ENCODE measurements at places on chromosomes 5 and 9.

- DNase-seq = no peak
Measured at GRCh38 chr9:111030492-111030891, 7.8 kb downstream of the LPAR1 start.

DNA sequence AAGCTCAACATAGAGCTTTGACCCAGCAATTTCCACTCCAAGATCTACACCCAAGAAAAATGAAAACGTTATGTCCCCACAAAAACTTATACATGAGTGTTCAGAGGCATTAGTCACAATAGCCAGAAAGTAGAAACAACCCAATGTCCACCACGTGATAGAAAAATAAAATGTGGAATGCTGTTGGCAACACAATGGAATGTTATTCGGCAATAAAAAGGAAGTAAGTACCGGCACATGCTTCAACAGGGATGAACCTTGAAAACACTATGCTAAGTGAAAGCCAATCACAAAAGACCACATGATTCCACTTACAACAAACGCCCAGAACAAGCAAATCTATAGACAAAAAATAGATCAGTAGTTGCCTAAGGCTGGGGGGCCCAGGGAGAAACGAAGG is 6.0 kb downstream of the UBQLN1 start:
- no peak for DNase-seq

GRCh38 chr9:126872516-126872915 is 12.1 kb downstream of the ZBTB34 start:
- DNase-seq = no peak

- DNase-seq = no peak
Measured at GRCh38 chr9:104876587-104876986, 51.4 kb downstream of the ABCA1 start.

DNA sequence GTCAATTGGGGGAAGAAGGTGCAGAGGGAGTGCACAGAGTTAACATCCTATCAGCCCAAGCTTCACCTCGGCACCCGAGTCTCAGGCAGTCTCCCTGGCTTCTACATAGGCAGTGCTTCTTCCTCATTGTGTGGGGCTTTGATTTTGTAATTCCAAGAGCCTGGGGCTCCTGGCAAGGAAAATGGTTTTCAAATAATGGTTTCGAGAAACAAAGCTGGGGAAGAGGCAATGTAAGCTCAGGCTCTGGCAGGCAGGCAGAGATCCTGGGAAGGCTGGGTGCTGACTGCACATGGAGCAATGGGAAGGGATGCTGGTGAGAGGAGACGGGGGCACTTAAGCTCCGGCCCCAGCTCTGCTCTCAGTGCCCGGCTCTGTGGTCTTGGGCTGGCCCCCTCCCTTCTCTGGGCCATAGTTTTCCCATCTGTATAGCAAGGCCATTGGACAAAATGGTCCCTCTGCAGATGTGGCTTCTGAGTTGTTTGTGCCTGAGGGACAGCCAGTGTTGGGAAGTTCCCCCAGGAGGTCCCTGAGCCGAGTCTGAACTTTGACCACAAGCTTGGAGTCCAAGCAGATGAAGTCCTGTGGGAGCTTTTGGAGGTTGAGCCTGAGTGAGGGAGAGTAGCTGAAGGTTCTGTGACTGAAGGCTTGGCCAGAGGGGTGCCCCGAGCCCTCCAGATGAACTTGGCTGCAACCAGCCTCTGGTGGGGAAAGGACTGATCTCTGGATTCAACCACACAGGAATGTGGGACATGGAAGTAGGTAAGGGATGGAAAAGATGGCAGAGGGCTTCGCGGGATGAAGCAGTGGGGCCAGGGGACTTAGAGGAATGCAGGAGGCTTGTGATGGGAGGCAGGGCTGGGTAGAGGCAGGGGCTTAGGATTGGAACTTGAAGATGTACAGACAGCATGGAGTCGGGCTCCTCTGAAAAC is 28.5 kb upstream of the IL17B start:
- DNase-seq = no peak

DNA sequence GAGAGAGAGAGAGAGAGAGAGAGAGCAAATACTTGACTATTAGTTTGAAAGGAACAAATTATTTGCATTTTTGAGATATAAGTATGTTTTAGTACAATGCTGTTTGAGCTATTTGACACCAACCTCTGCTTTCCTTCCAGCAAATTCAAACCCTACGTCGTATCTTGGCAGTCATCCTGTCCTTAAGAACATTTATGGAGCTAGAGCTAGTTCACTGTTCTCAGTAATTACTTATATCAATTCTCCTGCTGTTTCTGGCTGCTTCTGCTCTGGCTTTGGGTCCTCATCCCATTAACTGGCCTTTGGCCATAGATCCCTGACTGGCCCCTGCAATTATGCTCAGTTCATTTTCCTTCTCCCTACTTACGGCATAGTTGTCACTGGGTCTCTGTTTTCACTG is 19.9 kb upstream of the ERAP2 start:
- no peak for DNase-seq

DNA sequence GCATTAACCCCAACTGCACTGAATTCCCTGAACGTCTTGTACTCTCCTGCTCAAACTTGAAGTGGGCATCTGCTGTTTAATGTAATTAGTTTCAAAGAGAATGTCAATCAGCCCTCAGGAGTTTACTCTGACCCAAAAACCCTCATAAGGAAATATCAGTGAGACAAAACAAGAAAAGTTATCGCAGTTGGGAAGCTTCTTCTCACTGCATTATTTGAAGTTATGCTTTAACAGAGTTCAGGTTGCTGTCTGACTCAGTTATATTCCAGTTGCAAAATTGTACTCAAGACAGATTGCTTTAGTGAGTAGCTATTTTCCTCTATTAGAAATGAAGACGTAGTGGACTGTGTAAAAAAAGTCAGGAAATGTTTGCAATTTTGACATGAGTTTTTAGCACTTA is 52.1 kb downstream of the PPIC start:
- DNase-seq = no peak

- no peak for DNase-seq
Measured at GRCh38 chr5:142864290-142865260, 94.4 kb downstream of the ARHGAP26 start.

GRCh38 chr9:81776390-81776789 is 87.0 kb upstream of the TLE1 start:
- peak; percentile 85 for DNase-seq

DNA sequence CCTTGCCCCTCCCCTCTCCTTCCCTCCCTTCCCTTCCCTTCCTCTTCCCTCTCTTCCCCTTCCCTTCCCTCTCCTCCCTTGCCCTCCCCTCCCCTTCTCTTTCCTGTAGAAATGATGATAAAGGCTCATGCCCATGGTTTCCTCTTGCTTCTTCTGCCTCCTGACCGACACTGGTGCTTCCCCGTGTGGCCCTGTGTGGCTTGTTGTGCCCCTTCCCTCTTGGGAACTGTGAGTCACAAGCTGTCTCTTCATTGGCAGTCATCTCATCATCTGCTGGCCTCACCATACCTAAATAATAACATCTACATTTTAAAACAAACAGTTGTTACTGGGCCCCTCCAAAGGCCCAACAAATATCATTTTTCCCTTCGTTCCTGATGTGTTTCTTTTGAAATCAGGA is 11.7 kb upstream of the CARNMT1 start:
- no peak for DNase-seq

GRCh38 chr9:131679261-131680020 is 60.4 kb downstream of the RAPGEF1 start:
- DNase-seq = no peak

DNA sequence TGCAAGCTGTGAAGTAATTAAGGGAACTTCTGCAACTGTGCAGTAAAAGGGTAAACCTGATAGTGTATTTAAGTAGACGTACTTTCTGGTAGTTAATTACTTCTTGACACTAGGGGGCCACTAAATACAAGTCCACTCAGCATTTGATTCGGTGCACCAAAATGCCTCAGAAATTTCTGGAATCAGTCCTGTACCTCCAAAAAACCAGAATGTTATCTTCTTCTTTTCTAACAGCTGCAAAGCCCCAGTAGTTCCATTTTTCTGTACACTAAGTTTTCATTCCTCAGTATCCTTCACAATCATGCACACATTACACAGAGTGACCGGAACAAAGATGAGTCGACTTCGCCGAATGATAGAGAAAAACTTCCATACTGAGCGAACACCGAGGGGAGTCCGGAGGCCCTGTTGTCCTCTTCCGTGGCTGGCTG is 484 bp downstream of the GFM2 start:
- DNase-seq = no peak

DNA sequence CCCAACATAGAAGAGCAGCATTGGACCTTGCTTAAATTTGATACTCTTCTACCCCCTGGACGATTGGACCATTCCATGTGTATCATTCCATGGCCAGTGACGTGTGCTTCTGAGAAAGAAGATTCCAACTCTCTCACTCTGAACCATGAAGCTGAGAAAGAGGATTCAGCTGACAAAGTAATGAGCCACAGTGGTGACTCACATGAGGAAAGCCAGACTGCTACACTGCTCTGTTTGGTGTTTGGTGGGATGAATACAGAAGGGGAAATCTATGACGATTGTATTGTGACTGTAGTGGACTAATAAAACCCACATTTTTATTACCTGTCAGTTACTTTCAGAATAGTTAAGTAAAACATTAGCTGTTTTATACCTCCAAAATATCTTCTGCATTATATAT is 7.5 kb downstream of the HSPA5 start:
- DNase-seq = no peak

- DNase-seq = no peak
Measured at GRCh38 chr5:179994583-179995323, 76.8 kb downstream of the RNF130 start.

DNA sequence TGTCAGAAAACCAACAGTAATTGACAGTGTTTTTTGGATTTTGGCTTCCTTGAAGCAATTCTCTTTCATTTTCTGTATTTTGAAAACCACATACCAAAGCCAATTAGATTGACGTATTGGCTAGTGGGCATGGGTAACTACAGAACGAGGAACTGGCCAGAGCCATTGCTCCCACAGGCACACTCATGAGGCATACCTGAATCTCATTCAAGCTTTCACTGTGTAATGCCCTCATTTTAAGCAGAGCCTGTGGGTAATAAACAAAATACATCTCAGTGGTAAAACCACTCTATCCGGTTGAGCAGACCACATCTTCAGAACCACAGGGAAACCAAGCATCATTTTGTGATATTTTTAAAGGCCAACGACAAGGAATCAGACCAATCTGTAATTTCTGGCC is 394.1 kb downstream of the ZNF608 start:
- no peak for DNase-seq

DNA sequence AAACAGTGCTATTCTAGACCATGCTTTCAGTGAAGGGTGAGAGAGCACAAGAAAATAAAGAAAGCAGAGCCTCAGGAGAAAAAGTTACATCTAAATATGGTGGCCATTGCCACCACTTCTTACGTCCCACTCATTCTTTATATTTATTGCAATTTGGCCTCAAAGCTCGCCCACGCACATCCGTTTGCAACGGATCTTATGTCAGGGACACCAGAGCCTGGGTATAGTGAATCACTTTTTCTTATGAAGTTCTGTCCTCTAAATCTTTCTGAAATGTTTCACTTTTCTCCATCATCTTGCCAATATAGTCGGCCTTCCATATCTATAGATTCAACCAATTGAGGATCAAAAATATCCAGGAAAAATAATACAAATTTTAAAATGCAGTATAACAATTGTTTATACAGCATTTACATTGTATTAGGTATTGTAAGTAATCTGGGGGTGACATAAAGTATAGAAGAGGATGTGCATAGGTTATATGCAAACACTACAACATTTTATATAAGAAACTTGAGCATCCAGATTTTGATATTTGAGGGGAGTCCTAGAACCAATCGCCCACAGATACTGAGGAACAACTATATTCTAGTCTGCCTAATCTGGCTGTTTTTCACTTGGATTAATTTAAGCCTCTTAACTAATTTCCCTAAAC is 35.2 kb downstream of the GOLPH3 start:
- DNase-seq = no peak

GRCh38 chr5:103428411-103428871 is 134.1 kb downstream of the NUDT12 start:
- DNase-seq = no peak

DNA sequence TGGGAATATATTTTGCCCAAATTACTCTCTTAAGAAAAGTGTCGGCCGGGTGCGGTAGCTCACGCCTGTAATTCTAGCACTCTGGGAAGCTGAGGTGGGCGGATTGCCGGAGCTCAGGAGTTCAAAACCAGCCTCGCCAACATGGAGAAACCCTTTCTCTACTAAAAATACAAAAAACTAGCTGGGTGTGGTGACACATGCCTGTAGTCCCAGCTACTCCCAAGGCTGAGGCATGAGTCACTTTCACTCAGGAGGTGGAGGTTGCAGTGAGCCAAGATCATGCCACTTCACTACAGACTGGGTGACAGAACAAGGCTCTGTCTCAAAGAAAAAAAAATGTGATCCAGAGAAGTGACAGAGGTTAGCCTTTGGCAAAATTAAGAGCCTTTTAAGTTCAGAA is 26.4 kb upstream of the TMEM171 start:
- no peak for DNase-seq

GRCh38 chr9:4137234-4137633 is 162.6 kb downstream of the GLIS3 start:
- DNase-seq = no peak

GRCh38 chr5:91095313-91095712 is 287.8 kb downstream of the ARRDC3 start:
- no peak for DNase-seq

GRCh38 chr9:98191671-98192502 is 550 bp downstream of the CORO2A start:
- DNase-seq = peak; percentile 37

DNA sequence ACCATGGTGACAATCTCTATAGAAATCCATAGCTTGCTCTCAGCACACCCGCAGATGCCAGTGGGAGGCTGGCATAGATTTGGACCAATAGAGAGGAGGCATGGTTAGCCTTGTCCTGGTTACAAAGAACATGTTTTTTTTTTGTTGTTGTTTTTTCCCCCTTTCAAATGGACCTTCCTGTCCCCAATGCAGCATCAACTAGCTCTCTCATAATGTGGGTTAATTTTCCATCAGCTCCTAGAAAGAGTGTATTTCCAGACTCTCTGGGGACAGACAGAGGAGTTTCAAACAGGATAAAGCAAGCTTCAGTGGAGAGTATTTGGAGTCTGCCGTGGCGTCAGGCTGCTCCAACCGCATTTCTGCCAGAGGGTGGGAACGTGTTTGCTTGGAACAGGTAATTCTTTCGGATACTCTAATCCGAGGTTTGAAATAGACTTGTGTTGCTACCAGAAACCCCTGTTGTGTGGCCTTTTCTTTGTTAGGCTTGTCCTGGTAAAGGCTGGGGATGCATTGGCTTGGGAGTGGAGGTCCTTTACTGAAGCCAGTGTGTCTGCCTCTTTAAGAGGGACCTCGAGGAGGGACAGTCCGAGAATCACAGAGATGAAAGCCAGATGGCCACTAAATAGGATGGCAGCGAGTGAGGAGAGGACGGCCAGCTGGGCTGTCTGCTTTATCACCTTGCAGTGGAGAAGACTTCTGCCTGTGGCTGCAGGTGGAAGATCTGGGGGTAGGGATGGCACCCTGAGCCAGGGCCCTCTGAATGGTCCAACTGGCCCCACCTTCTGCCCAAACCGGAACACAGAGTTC is 130.5 kb upstream of the CPEB4 start:
- no peak for DNase-seq

DNA sequence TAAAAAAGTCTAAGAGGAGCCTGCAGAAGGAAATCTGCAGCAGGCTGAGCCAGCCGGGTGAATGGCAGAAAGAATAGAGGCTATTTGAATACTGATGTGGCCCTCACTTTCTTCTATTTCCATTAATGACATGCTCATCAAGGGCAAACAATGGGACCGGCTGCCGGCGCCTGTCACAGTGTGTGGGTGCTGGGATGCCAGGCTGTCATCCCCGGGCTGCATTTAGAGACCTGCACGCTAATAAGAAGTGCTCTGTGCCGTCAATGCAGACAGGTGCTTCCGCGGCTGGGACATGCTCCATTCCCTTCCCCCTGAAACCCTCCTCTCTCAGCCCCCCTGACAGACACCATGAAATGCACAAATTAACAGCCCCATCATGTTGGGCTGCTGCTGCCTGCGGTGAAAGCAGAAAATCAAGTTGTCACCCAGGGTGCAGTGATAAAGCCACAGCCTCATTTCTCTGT is 217.7 kb upstream of the TBCA start:
- no peak for DNase-seq

All from NCI-H510A (cell line).